ENCODE measurements at places on chromosomes 3 and 15.
A peak's percentile ranks its signal among the peaks of the same experiment; 100 is the strongest.

DNA sequence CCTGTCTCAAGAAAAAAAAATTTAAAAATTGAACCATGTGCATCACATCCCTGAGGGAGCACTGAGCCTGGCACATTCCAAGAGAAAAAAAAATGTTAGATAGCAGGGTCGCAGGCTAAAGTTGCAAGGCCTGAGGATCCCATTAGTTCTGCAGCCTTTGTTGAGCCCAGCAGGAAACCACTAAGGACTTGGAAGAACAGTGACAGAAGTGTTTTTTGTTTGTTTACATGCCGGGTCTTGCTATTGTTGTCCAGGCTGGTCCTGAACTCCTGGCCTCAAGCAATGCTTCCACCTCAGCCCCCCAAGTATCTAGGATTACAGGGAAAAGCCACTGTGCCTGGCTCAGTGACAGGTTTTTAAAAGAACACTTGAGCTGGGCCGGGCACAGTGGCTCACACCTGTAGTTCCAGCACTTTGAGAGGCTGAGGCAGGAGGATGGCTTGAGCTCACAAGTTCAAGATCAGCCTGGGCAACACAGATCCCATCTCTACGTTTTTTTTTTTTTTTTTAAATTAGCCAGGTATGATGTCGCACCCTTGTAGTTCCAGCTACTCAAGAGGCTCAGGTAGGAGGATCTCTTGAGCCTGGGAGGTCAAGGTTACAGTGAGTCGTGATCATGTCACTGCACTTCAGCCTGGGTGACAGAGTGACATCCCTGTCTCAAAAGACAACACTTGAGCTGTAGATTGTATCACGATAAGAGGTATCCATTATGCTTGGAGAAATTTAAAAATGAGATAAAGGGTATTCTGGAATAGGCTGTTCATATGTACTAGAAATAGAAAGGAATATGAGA is 15.2 kb downstream of the CHAC1 start:
- DNase-seq: no peak

GRCh38 chr3:62131620-62132019 is 241.7 kb downstream of the FEZF2 start:
- no peak for DNase-seq

- no peak for DNase-seq
These were observed 159.5 kb upstream of the LPP start for GRCh38 chr3:187994221-187995042.

- peak; percentile 58 for DNase-seq
These were observed 148.0 kb upstream of the OSTN start for GRCh38 chr3:191051037-191051436.

GRCh38 chr3:48747015-48747615 is 30.1 kb upstream of the IP6K2 start:
- no peak for DNase-seq

GRCh38 chr3:141828487-141828886 is 48.0 kb upstream of the ATP1B3 start:
- no peak for DNase-seq

- DNase-seq: no peak
These were observed 52.8 kb downstream of the STAG1 start for GRCh38 chr3:136699271-136699828.

DNA sequence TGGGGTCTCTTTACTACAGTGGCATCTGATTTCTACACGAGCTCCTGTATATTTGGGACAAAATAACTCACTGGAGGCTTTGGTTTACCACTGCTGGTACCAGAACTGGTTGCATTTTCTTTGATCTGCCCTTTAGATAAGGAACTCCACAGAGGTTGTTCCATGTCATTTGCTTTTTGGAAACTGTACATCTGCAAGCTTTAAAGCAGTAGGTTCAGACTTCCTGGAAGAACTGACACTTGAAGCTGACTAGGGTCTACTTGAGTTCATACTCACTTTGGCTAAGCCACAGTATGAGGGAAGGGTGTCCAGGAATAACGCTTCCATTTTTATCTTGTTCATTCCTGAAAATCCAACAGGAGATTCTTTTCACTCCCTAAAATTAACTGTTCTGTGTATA is 86.4 kb downstream of the WWTR1 start:
- no peak for DNase-seq

GRCh38 chr15:69014454-69014853 is at the start of gene NOX5:
Gene NOX5 (plus strand): TSS chr15:69014695. CDS start chr15:69014736, 41 bp downstream.
- DNase-seq: peak; percentile 43

DNA sequence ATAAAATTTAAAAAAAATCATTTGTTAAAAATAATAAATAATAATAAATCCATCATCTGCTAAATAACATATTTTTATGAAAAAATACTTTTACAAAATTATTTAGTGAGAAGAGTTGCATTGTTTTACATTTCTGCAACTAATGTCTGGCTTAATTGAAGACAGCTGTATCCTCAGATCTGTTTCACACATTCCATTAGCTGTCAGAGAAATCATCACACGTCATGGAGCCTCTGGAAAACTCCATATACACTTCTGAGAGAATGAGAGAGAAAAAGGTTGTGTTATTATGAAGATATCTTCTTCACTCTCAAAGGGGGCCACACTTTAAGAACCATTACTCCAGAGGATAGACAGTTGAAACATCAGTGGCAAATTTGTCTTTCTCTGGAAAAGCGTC is 40.8 kb downstream of the CMSS1 start:
- no peak for DNase-seq

GRCh38 chr3:29887451-29887850 is 606.6 kb downstream of the RBMS3 start:
- DNase-seq: no peak

GRCh38 chr15:96076350-96076749 is 254.2 kb upstream of the NR2F2 start:
- no peak for DNase-seq

- peak; percentile 95 for DNase-seq
These were observed 26.7 kb downstream of the SLC2A2 start for GRCh38 chr3:170999737-171000242.

- DNase-seq: no peak
These were observed 46.2 kb downstream of the PTH1R start for GRCh38 chr3:46923559-46924350.

GRCh38 chr3:37221407-37221806 is 47.0 kb upstream of the LRRFIP2 start:
- DNase-seq: peak; percentile 61

DNA sequence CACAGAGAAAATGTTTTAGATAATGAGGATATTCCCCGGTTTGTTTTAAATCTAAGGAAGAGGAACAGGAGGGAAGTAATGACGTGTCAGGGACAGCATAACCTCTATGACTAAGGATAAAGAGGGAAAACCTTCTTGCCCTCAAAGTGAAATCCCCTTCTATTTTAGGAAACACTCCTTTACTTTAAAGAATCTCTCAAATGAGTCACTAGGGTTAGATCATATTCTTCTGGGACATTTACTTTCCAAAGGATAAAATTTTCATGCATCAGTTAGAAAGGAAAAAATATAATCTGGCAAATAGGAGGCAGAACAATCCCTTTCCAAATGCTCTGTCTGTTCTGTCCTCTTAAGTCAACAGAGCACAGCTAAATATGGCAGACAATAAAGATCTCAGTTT is 43.2 kb upstream of the UBE2E2 start:
- DNase-seq: no peak

DNA sequence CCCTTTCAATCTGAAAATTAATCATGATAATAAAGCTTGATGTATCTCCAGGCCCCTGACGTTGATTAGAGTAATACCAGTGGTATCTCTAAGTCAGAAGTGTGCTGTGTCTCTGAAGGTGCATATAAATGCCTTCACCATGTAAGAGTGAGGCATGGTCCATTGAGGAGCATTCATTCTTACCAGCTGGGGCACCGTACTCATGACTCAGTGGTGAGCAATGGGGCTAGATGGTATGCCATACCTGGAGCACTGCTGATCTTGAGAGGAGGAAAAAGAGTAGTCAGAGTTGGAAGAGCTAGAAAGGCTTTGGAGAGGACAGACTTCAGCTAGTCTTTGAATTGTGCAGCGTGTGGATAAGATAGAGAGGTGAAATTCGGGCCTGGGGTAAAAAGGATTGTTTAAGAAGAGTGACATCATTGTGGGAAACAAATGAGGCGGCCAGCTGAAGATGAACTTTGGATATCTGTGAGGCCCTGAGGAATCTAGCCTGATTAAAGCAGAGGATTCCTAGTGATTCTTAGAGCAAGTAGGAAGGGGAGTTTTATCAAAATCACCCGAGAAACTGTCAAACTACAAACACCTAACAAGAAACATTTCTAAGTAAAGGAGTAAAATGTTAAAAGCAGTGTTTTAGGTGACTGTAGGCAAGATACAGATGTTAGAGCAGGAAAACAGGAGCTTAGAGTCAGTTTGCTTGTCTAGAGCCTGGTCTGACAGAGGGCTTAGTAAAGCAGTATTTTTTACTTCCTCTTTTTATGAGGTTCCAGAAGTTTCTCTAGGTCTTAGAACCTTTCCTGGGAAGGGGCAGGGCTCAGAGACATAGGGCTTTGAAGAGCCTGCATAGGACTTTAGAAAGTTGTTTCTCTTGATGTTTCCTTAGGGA is 13.6 kb downstream of the TMOD3 start:
- peak; percentile 48 for DNase-seq

GRCh38 chr15:49428409-49429095 is 5.5 kb downstream of the FGF7 start:
- no peak for DNase-seq

DNA sequence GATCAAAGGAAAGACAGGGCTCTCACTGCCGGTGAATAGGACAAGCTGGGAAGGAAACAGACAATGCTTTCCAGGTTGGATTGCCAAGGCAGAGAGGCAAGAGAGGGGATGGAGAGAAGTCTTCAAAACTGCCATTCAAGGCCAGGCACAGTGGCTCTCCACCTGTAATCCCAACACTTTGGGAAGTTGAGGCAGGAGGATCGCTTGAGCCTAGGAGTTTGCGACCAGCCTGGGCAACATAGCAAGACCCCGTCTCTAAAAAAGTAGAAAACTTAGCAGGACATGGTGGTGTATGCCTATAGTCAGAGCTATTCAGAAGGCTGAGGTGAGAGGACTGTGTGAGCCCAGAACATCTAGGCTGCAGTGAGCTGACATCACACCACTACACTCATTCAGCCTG is 43.5 kb upstream of the IDH2 start:
- no peak for DNase-seq

- no peak for DNase-seq
These were observed 68.5 kb downstream of the KCNH8 start for GRCh38 chr3:19216669-19217337.

DNA sequence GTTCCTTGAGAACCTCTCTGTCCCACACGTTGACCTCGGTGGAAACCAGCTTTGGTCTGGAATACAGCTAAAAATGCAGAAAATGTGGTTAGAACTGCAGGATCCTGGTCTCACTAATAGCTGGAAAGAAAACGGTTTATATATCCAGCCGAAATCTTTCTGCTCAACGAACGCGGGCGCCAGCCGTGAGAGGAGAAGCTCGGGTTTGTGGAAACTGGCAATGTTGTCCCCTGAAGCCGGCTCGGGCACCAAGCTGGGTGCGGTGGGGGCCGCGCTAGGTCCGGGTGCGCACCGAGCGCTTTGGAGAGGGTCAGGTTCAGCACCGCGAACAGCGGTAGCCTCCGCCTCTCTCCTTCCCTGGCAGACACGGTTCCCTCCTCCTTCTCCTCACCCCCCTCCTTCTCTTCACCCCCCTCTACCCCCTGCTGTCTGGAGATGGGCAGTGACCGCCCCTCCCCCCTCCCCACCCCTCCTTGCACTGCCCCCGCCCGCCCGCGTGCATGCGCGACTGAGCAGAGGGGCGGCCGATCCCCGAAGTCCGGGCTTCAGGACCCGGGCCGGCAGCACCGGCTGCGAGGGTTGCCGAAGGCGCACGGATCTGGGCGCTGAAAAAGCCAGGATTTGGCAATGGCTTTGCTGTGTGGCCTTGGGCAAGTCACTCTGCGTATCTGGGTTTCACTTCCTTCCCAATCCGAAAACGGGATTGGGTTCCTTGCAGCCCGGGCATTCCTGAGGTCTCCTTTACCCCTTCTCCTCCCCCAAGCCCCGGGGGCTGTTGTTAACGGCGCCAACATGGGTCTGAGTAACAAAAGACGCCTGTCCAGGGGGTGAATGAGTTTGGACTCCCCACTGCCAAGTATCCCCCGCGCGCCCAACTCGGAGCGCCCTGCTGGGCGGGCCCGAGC is at the start of gene SKOR1:
Gene SKOR1 (plus strand): TSS at position 534 of the 905 bp plus-strand sequence. CDS start 94 bp downstream, at position 628.
- no peak for DNase-seq

- no peak for DNase-seq
These were observed 223.6 kb downstream of the SHQ1 start for GRCh38 chr3:72624656-72625055.

DNA sequence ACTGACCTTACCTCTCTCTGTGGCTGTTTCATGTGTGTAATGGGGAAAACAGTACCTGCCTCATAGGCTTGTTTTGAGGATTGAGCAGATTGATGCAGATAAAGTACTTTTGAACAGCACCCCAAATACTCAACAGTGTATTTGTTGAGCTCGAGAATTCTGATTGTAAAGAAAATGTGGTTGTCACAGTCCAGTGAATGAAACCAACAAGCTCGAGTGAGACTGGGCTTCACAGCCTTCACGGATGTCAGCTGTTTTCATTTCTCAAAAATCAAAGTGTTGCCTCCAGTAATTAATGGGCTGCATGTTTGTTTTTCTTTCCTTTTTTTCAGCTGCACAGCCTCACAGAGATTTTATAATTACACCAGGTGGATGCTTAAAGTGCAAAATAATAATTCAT is 43.7 kb downstream of the PARP15 start:
- DNase-seq: no peak

DNA sequence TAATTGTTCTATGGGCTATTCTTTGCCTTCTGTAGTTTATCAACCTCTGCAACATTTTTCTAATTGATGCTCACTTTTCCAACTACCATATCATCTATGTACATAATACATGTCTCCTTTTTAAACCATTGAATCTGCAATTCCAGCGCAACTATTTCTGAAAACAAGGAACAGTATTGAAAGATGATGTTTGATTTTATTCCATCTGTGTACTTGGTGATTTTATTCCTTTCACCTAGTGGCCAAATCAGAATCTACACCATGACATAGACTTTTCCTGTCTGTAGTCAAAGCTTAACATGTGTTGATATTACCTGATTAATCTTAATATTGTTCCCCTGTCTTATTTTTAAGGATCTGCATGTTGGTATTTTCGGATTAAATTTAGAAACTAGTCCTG is 13.0 kb downstream of the NKTR start:
- DNase-seq: no peak

- no peak for DNase-seq
These were observed 12.1 kb upstream of the CX3CR1 start for GRCh38 chr3:39291903-39292329.

DNA sequence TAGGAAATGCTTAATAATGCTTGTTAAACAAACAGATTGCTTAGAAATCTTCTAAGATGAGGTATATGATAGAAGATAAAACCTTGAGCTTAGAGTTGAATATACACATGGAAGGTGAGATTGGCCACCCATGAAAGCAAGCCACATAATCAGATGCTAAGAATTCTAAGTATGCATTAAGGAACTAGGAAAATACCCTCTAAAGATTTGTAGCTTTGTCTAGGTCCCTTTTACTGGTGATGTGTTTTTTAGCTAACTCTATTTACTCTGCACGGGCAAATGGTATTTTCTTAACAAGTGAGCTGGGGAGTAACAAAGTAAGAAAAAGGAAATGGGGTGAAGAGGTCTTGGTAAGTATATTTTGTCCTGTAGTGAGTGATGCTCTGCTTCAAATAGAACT is 310.3 kb downstream of the OXSM start:
- no peak for DNase-seq
